ENCODE measurements at places on chromosomes 7 and 10. TPM values are rescaled to one million over a fixed set of nuclear protein-coding genes. Genes with fewer than 3 reads are reported as not detected.

- no peak for DNase-seq
Measured at GRCh38 chr7:100583132-100584053, 2.5 kb downstream of the LRCH4 start.

- DNase-seq = no peak
Measured at GRCh38 chr7:45939574-45939973, 18.5 kb upstream of the IGFBP3 start.

DNA sequence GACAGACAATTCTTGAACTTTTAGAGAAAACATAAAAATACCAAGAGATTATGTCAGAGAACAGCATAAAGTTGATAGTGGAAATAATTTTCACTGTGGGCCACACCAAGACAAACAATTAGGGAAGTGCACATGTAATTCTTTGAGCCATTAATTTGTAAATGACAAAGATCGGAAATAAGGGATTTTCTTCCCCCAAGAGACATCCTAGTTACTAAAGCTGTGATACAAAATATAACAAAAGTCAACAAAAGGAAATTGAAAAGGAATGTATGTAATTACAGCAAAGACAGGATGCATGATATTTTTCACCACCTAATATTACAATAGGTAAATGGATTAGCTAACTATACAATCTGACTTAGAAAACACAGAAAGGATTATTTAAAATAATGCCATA, 12.4 kb upstream of the LRRC72 start:
- DNase-seq = no peak

- DNase-seq = no peak
Measured at GRCh38 chr10:86931872-86932271, 25.5 kb downstream of the MMRN2 start.

- DNase-seq = no peak
Measured at GRCh38 chr7:7475601-7476000, 60.1 kb downstream of the COL28A1 start.

DNA sequence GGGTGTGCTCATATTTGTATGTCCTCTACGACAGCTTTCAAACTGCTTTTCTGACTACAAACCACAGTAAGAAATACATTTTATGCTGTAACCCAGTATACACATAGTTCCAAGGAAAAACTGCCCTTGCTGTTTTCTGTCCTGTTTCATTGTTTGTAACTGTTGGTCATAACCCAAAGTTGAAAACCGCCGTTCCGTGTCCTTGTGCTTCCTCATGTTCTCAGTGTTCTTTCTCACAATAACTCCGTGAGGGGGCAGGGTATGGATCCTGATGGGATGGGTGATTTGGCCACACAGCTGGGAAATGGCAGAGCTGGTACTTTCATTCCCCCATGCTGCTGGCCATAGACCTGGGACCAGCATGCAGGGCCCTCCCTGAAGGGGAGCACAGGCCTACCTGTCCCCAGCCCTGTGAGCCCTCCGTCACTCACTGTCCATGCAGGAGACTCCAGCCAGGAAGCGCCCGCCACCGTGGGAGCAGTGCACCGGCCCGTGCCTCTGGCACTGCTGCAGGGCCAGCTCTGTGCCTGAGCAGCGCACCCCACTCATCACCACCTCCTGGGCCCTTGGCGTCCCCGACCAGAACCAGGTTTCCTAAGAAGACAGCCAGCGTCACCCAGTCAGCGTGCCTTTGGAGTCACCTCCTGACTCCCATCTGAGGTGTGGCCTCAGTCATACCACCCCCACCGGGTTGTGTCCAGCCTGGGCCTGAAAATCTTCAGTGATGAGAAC, 12.7 kb downstream of the LOXL4 start:
- DNase-seq = no peak

GRCh38 chr7:12584930-12585329, 14.4 kb downstream of the SCIN start:
- DNase-seq = peak; percentile 46

GRCh38 chr10:42769173-42769572, 13.4 kb upstream of the BMS1 start:
- no peak for DNase-seq

- DNase-seq = no peak
Measured at GRCh38 chr7:45158471-45158870, 880 bp downstream of the RAMP3 start.

- no peak for DNase-seq
Measured at GRCh38 chr7:24227068-24227467, 56.9 kb upstream of the NPY start.

GRCh38 chr10:79181698-79182521, 113.1 kb downstream of the ZMIZ1 start:
- DNase-seq = no peak

- DNase-seq = no peak
Measured at GRCh38 chr10:132238371-132239125, 51.8 kb downstream of the DPYSL4 start.

- no peak for DNase-seq
Measured at GRCh38 chr7:124250297-124251034, 217.6 kb upstream of the TMEM229A start.

GRCh38 chr10:84818961-84819360, 490.6 kb downstream of the CCSER2 start:
- DNase-seq = no peak

DNA sequence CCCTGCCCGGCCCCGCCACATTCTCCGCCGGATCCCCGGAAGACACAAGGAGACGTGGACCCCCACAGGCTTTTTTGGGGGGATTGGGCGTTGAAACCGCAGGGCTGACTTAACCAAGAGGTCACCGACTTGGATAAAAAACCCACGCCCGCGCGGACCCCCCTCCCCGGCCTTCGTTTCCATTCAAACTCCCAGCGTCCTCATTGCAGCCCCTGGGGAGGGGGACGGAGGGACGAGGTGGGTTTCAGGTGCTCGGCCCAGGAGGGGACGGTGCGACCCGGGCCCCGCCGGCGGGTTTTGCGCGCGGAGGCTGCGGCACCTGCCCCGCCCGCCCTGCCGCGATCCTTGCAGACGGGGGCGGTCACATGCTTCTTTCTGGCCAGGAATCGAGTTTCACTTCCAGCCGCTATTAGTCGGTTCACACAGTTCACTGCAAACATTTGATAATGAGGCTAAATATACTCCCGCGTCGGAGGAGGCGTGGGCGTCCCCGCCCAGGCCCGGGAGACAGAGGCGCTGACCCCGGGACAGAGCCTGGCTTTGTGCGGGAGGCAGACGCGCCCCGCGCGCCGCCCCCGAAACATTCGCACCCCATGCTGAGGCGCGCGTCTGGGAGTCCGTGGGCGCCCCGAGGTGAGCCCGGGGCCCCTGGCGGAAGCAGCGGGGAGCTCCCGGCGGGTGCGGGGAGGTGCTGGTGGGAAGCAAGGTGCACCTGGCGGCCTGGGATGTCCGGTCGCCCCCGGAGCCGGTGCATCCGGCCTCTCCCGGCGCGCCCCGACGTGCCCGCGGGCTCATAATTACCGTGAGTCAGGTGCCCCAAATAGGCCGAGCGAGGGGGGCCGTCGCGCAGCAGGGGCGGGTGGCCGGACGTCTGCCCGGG, 2.7 kb upstream of the PDGFA start:
- DNase-seq = peak; percentile 66

DNA sequence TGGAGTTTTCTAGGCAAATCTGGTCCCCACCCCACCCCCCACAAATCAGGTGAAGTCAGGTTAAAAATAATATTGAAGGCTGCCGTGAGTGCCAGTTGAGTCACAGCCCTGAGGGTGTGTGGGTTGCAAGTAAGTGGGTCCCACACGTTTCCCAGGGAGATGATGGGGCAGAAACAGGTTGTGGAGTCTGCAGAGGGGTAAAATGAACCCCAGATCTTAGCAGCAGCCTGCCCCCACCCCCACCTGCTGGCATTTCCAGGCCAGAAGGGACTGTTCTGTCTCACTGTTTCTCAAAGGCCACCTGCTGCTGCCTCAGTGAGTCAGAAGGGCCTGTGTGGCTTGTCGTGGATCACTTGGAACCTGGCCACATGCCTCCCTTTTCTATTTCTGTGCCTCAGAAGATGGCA, 59.8 kb upstream of the SMNDC1 start:
- no peak for DNase-seq

DNA sequence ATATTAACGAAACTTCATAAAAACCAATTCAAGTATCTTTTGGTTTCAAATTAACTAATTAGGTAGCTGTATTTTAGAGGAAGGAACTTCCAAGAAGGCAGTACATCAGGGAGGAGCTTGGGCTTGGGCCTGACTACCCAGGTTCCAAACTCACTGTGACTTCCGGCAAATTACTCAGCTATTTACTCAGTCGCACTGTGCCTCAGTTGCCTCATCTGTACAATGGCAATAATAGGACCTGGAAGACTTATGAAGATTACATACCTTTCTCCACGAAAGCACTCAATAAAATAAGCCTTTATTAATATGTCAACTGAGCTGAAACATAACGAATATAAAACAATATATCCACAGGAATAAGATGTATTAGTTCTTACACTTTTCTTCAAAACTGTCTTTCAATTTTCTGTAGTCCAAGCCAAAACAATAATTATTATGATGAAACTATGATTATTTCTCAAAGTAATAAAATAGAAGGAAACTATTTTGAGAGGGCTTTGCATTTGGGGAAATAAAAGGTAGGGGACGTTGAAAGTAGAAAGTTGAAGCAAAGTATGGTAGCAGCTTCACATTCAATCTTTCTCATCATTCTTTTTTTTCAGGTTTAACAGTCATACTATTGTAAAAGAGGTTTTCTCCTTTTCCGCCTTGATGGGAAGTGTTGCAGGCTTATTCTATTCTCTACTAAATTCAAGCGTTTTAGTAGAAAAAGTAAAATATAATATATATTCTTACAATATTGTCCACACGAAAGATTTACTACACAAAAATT, 10.5 kb upstream of the EBLN1 start:
- DNase-seq = no peak

GRCh38 chr10:63137306-63137705, 4.2 kb downstream of the NRBF2 start:
- DNase-seq = no peak

Gene CYP3A4
- polyA plus RNA-seq = 0.20 TPM

Gene GPR85
- polyA plus RNA-seq = 1.4 TPM

Gene SPDYE5
- 6.1 TPM for polyA plus RNA-seq
